CD14-positive monocyte (primary cell): ENCODE measurements at places on chromosomes 7 and 10. TPM values are rescaled to one million over a fixed set of nuclear protein-coding genes. Genes with fewer than 3 reads are reported as not detected.

Gene CALHM2
- polyA plus RNA-seq = 66.5 TPM

Gene PLXDC2
- 128 TPM for polyA plus RNA-seq

DNA sequence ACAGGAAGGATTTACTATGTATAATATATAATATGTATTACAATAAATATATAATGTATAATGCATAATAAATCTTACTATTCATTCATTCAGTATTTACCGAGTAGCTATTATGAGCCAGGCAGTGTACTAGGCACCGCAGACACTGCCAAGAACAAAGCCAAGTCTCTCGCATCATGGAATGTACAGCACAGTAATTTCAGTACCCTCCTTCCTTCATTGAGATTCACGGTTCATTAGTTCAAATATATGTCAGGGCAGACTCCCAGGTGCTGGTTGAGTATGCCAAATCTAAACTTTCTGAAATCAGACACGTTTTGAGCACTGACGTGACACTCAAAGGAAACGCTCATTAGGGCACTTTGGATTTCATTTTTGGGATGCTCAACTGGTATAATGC lies 9.1 kb downstream of the USP6NL start:
- no peak for DNase-seq

Gene EMX2
- polyA plus RNA-seq = not detected

Gene EBLN1
- not detected for polyA plus RNA-seq

DNA sequence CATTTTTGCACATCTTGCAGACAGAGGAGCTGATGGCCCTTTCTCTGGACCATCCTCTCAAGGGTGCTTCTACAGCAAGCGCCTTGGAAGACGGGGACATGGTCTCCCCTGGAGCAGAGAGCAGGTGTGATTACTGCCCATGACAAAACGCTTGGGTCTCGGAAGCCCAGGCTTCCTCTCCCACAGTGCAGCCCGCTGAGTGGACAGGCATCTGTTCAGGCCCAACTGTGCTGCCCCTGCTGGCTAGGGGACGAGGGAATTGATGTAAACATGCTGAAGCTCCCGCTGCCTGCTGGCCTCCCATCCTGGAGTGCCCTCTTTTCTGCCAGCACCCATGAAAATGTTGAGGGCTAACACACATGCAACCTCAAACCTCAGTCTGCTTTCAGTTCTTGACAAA lies 14.3 kb downstream of the IL15RA start:
- DNase-seq = no peak

- DNase-seq = no peak
Measured at GRCh38 chr7:95874129-95874528, 101.8 kb downstream of the DYNC1I1 start.

DNA sequence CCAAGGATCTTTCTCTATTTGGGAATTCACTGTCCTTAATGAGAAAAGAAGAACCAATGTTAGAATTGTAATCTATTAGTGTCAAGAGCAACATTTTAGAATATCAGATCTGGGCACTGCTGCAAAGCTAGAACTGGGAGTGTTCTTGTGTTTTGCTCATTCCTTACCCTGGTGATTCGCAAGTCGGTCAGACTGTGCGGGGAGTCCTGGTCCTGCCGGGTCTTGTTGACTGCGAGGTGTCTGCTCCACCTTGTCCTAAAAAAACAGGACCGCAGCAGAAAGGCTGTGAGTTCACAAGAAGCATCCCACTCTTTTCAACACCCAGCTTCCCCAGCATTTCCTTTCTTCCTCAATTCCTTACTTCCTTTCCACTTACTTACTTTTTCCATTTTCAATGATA lies 79.0 kb downstream of the GRB10 start:
- no peak for DNase-seq

Gene LAMTOR4
- polyA plus RNA-seq = 533 and 788 TPM in 2 replicates

DNA sequence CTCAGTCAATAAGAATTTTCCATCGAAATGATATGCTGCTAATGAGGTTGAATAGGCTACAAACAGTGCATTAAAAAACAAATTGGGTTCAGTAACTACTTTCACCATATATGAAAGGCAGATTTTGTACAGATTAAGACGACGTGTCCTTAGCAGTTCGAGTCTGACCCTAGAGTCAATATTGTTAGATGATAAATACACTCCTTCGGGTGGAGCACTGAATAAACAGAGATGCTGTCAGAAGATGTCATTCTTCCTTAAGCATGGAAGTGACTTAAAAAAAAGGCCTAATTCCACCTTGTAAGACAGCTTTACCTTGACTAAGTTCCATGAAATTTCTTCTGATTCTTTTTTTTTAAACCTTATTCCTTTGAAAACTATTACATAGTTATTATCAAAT lies 5.8 kb upstream of the AGR2 start:
- DNase-seq = no peak

- no peak for DNase-seq
Measured at GRCh38 chr7:100599911-100600729, 2.0 kb upstream of the PCOLCE start.

Gene FAM131B
- not detected for polyA plus RNA-seq

Gene LIPF
- not detected for polyA plus RNA-seq

Gene LEP
- 0.13 TPM for polyA plus RNA-seq

Gene GJD4
- polyA plus RNA-seq = 0.09 TPM in 1 of 2 replicates, not detected in the other
